AG04450 (cell line): ENCODE measurements at places on chromosomes 6 and 20.

DNA sequence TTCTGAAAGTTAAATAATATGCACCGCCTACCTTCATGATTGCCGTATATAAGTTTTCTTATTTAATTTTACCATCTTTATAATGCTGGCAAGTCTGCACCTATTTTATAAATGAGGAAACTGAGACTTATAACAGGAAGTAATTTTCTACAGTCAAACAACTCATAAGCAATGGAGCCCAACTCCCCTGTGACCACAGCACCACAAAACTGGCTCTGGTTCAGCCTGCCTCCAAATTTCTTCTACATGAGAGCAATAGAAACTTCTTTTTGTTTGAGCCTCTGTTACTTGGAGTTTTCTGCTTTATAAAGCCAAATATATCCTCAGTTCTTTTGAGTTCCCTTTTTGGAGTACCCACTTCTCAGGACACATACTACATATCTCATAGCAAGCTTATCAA lies 131.1 kb upstream of the HSF2 start:
- no peak for DNase-seq

DNA sequence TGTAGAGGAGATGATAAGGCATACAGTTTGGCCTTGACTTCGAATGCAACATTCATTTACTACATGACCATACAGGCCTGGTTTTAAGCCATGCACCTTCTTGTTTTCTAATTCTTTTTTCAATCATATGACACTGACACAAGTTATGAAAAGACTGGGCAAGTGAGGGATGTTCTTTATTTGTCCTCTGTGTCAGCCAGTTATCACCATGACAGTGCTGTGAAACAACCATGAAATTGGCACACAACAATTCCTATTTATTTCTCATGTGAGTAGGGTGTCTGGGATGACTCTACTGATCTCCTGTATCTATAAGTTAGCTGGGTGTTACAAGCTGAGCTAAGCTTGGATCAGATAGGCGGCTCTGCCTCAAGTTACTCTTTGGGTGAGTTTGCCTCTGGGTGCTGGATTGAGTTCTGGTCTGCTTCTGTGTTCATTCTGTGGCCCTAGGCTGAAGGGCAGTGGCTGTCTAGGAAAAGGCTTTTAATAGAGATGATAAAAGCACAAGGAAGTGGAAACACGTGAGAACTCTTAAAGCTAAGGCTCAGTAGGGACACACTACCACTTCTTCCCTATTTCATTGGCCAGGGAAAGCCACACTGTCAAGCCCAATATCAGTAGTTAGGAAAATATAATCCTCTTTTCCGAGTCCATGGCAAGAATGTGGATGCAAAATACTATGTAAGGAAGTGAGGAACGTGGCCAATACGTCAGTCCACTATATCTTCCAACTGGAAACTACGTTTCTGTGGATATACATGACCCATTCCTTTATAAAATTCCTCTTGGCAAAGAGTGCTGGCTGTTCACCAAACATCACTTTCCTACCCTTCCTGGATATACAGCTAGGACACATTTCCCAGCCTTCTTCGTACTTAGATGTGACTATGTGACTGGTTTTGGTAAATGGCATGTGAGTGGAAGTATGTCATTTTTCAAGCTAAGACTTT lies 126.2 kb upstream of the RNF24 start:
- DNase-seq = no peak

GRCh38 chr6:20688710-20689500 lies 154.6 kb downstream of the CDKAL1 start:
- DNase-seq = no peak

DNA sequence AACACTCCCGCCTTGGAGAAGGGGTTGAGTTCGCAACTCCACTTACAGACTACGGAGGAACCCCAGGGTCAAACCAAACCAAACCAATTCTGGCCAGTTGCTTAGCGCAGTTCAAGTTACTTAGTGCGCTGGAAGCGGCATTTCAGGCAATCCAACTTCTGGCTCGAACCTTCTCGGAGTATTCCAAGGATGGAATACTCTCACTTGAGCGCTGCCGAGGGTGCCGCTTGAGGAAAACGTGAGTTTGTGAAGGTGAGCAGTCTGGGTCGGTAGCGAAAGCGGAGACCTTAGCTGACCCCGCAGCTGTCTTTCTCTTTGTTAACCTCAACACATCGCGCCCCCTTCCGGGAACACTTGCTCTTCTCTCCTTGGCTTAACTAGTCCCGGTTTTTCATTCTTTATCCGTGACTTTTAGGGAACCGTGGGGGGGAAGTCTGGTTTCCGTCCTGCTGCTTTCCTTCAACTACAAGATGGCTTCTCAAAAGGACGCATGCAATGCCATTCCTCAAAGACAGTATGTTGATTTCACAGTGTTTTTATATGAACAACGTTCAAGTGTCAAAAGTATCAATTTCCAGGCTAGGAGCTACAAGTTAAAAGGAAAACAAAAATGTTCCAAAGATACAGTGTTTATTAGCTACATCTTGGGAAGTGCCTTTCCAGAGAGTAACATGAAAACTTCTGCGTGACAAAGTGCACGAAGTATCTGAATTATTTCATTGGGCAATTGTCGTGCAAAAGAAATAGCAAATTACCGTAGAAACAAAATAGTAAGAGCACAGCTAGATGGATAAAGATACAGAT lies 741 bp upstream of the PNISR start:
- DNase-seq = peak; percentile 49

DNA sequence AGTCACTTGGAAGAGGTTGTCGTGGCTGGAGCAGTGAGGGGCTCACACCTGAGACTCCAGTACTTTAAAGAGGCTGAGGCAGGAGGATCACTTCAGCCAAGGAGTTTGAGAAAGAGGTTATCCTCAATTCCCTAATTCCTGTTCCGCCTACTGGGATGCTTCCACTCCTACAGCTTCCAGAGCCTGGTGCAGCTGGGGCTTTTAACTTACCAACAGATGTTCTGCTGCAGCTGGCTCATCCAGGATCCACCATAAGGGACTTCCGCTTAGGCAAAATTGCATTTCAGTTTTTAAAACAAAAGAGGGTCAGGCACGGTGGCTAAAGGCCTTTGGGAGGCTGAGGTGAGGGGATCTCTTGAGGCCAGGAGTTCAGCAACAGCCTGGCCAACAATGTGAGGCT lies 59.1 kb upstream of the CDYL start:
- no peak for DNase-seq

GRCh38 chr6:151284012-151284411 lies 44.2 kb downstream of the AKAP12 start:
- DNase-seq = no peak

GRCh38 chr6:35596448-35597442 lies 84.0 kb upstream of the TULP1 start:
- peak; percentile 46 for DNase-seq

DNA sequence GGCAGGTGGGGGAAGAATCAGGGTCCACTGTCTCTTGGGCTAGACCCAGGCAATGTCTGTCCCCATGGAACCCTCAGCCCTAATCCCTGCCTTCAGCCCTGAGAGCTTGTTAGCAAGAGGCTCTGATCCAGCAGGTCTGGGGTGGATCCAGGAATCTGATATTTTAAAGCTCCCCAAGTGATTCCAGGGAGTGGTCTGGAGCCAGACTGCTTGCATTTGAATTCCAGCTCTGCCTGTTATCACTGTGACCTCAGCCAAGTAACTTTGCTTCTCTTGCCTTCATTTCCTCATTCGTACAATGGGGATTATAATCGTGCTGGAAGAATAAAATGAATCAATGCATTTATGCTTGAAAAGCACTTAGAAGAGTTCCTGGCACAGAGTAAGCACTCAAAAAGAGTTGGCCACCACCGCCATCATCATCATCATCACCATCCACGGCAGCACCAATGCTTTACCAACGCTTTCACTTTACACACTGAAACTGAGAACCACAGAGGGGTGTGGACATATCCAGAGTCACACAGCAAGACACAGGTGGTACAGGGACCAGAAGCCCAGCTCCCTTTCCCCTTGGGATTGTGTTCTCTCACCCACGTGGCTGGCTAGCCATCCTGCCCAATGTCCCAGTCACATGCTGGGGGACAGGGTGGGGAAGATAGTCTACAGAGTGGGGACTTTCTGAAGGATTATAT lies 75.7 kb upstream of the RALY start:
- no peak for DNase-seq
